IMR-90 (cell line): ENCODE measurements at places on chromosomes 13 and 19. TPM values are rescaled to one million over a fixed set of nuclear protein-coding genes. Genes with fewer than 3 reads are reported as not detected.

- no peak for DNase-seq
Measured at GRCh38 chr13:98576200-98576945, 534 bp downstream of the STK24 start.

DNA sequence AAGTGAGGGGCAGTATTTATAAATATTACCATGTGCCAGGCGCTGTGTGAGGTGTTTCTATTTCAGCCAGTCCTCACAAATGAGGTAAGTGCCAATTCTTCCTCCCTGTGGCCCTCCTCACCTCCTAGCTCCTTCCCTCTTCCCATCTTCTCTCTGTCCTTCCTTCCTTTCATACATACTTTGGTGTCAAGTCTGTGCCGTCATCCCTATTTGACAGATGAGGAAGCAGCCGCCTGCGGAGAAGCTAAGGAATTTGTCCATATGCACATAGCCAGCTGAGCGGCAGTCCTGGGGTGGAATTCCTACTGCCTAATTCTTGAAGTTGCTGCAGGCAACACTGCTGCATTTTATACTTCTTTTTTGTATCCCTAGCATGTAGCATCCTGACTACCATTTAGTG lies 150.8 kb downstream of the B3GLCT start:
- no peak for DNase-seq

DNA sequence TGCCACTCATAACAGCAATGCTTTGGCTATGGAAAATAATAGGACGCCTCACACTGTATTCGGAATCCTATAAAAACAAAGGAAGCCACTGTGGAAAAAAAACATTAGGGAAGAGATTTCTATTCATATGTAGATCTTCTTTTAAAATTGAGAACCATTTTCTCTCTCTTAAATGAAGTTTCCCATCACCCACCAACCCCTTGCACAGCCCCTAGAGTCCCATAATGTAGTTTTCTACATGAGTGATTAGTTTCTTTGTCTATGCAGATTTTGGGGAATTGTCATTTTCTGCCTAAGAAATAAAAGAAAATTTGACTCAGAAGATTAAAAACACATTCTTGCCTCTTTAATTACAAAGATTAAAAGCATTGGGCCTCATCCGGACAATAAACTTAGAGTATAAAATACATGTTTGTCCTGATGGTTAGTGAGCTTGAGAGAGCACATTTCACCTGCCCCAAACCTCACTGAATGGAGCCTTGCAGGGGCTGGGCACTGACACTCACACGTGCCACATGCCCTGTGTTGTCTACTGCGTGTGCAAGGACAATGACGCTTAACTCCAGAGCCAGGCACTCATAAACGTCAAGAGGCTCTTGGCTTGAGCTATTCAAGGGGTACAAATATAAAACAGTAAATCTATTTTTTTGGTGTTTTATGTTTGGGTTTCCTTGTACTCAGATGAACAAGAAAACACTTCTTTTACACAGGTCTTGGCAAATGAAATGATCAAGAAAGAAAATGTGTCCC lies 40.0 kb upstream of the KL start:
- DNase-seq, result no peak

- no peak for DNase-seq
Measured at GRCh38 chr19:46739290-46739771, 6.5 kb upstream of the FKRP start.

The ZNF841 gene
- 25.8 and 28.9 TPM in 2 replicates for total RNA-seq

- DNase-seq, result no peak
Measured at GRCh38 chr13:79803989-79804388, 323.0 kb downstream of the NDFIP2 start.

- DNase-seq, result peak; percentile 63
Measured at GRCh38 chr19:45016388-45017314, 15.4 kb downstream of the RELB start.

The UTP14C gene
- 12.5 and 16.4 TPM in 2 replicates for total RNA-seq

- DNase-seq, result peak; percentile 35
Measured at GRCh38 chr13:41985788-41986508, 25.0 kb upstream of the VWA8 start.

The SYDE1 gene
- total RNA-seq, result 18.6 and 19.4 TPM in 2 replicates

The TSEN34 gene
- 32.1 and 34.4 TPM in 2 replicates for total RNA-seq

The CPB2 gene
- not detected in 2 replicates for total RNA-seq

The RGCC gene
- total RNA-seq, result 6.1 and 7.5 TPM in 2 replicates

DNA sequence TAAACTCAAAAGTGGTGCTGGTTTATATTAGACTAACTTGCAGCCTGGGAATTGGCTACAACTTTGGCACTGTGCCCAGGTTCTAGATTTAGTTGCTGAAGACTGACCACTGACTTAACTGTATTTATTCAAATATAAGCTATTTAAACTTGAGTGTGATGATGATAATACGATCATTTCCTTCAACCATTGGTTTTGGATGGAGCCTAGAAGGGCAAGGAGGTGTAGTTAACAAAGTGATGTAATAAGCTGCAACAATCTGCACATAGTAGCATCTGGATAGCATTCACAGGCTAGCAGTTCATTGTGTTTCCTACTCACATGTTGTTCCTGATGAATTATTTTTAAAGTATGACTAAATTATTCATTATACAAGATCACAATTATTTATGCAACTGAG lies 55.2 kb upstream of the DACH1 start:
- no peak for DNase-seq

The GPR42 gene
- not detected in 2 replicates for total RNA-seq

The FXYD3 gene
- not detected in 2 replicates for total RNA-seq

The ETV2 gene
- 0.28 TPM in 1 of 2 replicates, not detected in the other for total RNA-seq

The LRRC25 gene
- total RNA-seq, result not detected in 2 replicates

DNA sequence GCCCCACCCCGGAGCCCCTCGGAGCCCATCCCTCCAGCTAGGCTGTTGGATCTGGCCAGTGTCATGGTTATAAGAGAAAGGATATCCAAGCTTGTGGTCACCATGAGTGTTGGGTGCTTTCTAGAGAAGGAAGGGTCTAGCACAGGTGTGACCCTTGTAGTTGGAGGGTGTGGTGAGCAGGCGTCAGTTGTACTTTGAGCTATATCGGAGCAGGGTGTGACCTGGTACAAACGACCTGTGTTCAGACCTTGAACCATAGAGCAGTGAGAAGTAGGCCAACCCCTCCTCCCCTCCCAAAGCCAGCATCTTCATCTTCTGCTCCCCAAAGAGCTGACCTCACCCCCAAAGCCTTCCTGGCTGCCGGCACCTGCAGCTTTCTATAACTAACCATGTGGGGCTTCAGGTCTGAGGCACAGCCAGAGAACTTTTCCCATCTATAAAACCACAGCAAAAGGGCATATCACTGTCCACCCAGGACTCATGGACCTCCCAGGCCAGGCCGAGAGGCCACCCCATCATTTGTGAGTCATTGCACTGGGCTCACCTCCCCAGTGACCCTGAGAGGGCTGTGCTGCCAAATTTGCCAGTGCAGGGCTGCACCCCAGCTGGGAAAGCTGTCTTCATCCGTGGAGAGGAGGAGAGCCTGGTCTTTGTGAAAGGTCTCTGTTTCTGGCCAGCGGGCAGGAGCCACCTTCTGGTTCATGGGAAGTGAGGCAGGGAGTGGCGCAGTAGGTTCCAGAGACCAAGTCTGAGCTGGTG lies 14.2 kb downstream of the RAB8A start:
- no peak for DNase-seq

GRCh38 chr13:25731536-25731935 lies 320.3 kb downstream of the SHISA2 start:
- DNase-seq, result no peak

DNA sequence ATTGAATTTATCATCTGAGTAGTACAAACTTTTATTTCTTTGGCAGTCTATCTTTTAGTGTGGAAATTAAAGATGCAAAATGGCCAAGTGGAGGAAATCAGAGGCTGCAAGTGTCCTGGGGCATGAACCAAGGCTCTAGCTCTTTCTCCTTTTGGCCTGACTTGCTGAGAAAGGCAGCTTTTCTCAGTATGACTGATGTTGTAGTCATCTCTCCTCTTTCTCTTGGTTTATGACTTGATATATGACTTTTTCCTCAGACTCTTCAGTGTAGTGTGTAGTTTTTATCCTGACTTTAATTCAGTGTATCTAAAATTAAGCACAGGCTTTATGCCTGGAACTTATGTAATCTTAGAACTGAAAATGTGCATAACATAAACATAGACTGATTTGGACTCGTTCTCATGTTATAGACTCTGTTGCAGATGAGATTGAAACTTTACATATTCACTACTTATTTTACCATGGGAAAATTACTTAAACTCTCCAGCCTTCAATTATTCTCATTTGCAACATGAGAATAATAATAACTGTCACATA lies 65.7 kb downstream of the SLITRK5 start:
- DNase-seq, result no peak

GRCh38 chr13:66375756-66376155 lies 854.4 kb downstream of the PCDH9 start:
- peak; percentile 6 for DNase-seq

The MBD3L2 gene
- not detected in 2 replicates for total RNA-seq

DNA sequence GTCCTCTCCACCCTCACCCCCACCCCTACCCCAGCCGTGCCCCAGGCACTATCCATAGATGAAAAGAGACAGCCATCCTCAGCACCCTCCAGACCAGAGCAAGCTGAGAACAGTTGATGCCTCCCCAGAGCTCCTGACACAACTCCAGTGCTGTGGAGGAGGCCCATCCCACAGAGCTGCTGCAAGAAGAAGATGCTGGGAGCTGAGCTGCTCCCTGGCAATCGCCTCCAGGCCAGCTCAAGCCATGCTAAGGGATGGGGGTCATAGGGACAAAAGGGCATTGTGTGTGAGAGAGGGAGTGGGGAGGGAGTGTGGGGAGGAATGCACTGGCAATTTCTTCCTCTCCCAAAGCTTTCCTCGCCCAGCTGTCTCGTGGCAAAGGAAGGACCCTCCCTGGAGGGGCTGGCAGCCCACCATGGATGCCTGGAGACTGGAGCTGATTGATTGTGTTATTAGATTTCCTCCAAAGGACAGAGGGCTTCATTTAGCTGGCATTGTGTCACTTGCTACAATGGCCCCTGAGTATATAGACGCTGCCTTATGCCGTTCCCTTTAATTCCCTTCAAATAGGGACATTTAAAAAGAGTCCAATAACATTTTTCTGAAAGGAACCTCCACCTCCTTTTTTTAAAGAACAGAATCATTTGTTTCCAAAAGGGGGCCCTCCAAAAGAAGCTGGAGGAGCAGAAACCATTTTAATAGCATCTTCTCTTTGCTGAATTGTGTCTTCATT lies 476.4 kb downstream of the FOXO1 start:
- no peak for DNase-seq

The CYP2S1 gene
- total RNA-seq, result 0.54 and 0.83 TPM in 2 replicates
